ENCODE measurements at places on chromosomes 3 and 15.

GRCh38 chr3:105729667-105730066, 139.1 kb downstream of the CBLB start:
- peaks cover 78% of the 10 kb centered on the region for H3K36me3 ChIP-seq
- H3K27me3 ChIP-seq: no peaks in the 10 kb centered on the region
- H3K4me1 ChIP-seq: peaks cover 7% of the 10 kb centered on the region
- ATAC-seq: no peak
- no peak overlapping the region for H3K27ac ChIP-seq

DNA sequence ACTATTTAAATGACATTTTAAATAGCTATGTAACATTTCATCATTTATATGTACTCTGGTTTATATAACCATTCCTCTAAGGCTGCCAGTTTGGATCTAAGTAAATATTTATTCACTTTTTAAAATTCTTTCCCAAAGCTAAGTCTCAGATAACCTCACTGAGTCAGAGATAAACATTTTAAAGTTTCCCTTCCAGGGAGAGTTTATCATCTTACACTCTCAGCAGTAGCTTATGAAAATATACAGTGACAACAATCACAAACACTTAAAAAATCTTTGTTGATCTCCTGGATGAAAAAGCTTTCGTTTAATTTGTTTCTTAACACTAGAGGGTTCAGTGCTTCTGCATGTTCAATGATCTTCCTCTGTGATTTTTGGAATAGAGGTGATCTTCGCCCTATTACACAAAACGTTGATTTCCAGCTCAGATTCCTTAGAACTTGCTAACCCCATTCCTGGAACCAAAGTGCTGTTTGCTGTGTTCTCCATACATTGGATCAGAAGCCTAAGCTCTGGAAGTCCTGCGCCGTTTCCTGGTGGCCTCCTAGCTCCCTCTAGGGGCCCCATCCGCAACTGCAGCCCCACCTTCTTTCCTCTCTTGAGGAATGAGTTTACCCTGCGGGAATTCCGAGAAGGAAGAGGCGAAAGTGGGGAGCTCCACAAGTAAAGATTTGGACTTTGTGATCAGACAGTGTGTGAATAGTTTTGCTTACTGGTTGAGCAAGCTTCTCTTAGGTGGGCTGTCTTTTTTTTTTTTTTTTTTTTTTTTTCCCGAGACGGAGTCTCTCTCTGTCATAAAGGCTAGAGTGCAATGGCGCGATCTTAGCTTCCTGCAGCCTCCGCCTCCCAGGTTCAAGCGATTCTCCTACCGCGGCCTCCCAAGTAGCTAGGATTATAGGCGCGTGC, 29.3 kb upstream of the SACM1L start:
- peaks cover 15% of the 10 kb centered on the region for H3K4me1 ChIP-seq
- H3K36me3 ChIP-seq: no peaks in the 10 kb centered on the region
- peak overlapping the region; percentile 3 for H3K27ac ChIP-seq
- no peak for ATAC-seq
- H3K4me3 ChIP-seq: peak overlapping the region; percentile 3

GRCh38 chr3:140754936-140755335, 77.1 kb downstream of the TRIM42 start:
- H3K4me3 ChIP-seq: no peak overlapping the region
- H3K36me3 ChIP-seq: no peaks in the 10 kb centered on the region
- ATAC-seq: no peak
- H3K27me3 ChIP-seq: peaks cover 10% of the 10 kb centered on the region

DNA sequence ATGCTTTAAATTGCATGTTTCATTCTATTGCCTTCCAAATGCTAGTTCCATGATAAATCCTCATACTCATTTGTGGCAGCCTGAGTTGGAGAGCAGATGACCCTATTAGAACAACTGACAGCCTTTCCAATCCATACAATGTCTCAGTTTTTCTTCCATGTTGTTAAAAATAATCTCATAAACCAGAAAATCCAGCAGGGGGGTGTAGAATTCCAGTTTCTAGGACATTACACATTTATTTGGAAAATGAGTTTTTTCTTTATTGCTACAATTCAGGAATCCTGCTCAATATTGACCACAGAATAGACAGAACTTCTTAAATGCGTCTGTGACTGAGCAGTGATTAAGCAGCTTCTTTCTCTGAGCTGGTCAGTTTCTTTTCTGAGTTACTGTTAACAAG, 174.2 kb upstream of the ATP10A start:
- ATAC-seq: no peak
- H3K4me1 ChIP-seq: no peaks in the 10 kb centered on the region
- no peak overlapping the region for H3K27ac ChIP-seq
- H3K27me3 ChIP-seq: peaks cover 33% of the 10 kb centered on the region

GRCh38 chr3:172903642-172904320, 153.3 kb downstream of the ECT2 start:
- H3K27ac ChIP-seq: no peak overlapping the region
- H3K4me3 ChIP-seq: no peak overlapping the region
- peaks cover 27% of the 10 kb centered on the region for H3K27me3 ChIP-seq
- no peaks in the 10 kb centered on the region for H3K4me1 ChIP-seq
- ATAC-seq: no peak
- no peaks in the 10 kb centered on the region for H3K36me3 ChIP-seq

GRCh38 chr3:114454551-114455251, 160.9 kb downstream of the TIGIT start:
- H3K27me3 ChIP-seq: no peaks in the 10 kb centered on the region
- H3K36me3 ChIP-seq: no peaks in the 10 kb centered on the region
- H3K27ac ChIP-seq: no peak overlapping the region
- H3K4me3 ChIP-seq: no peak overlapping the region

DNA sequence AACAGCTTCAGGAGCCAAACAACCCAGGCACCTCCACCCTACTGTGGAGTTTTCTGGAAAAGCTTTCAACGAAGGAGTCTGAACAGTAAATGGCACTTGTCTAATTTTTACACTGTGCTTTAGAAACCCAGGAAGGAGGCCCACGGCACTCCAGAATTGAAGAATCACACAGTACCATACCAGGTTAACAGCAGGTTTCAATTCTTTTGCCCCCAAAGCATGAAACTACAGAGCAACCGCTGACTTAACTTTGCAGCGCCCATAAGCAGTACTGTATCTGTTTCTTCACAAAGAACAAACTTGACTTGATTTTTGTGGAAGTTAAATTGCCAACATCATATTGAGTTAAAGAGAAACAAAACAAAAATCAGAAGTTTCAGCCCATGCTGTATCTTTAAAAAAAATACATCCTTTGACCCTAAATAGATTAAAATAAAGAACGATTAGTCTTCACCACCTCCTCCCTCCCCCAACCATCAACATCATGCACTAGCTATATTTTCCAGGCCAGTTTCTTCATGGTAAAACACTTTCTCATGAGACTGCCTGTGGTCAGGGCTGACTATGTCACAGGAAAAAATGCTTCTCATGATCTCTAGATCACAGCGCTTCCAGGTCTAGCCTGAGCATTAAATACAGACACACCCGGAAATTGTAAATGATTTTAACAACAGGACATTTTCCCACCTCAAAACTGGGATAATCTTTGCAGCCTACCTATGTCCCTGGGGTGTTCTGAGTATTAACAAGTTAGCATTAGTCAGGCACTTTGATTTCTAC, 456.3 kb downstream of the FOXP1 start:
- no peaks in the 10 kb centered on the region for H3K27me3 ChIP-seq
- peaks cover 63% of the 10 kb centered on the region for H3K36me3 ChIP-seq
- peaks cover 54% of the 10 kb centered on the region for H3K4me1 ChIP-seq
- peak; percentile 62 for ATAC-seq

GRCh38 chr15:74295800-74296199, 59.7 kb downstream of the CCDC33 start:
- H3K27ac ChIP-seq: no peak overlapping the region
- H3K27me3 ChIP-seq: peaks cover 38% of the 10 kb centered on the region
- ATAC-seq: no peak
- no peak overlapping the region for H3K4me3 ChIP-seq
- H3K4me1 ChIP-seq: peaks cover 9% of the 10 kb centered on the region

DNA sequence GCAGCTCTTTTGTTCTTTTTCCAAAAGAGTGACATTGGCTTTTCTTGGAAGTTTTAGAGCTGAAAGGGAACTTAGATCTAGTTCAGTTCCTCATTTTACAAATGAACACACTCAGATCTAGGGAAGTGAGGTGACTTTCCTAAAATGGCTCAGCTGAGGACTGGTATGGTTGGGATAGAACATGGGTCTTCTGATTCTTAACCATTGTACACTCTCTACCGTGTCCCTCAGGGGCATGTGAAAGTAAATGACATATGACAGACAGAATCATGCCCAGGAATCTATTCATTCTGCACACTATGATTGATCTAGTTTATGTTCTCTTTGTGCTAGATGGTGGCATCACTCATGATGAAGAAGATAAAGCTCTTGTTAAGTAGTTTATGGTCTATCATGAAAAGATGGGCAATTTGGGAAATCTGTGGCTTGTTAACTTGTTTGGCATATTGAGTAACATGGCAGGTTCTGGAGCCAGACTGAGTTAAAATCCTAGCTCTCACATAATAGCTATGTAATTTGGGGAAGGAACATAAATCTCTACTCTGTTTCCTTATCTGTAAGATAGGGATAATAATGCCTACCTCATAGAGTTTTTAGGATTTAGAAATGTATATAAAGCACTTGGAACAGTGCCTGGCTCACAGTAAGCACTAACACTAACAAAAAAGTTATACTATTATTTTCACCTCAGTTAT, 30.9 kb downstream of the UBE2E1 start:
- peaks cover 4% of the 10 kb centered on the region for H3K4me1 ChIP-seq
- H3K36me3 ChIP-seq: peaks cover 10% of the 10 kb centered on the region
- H3K27ac ChIP-seq: no peak overlapping the region
- no peak overlapping the region for H3K4me3 ChIP-seq
- no peaks in the 10 kb centered on the region for H3K27me3 ChIP-seq

GRCh38 chr15:30922480-30923311, 19.0 kb downstream of the FAN1 start:
- H3K4me1 ChIP-seq: no peaks in the 10 kb centered on the region
- H3K27ac ChIP-seq: no peak overlapping the region
- H3K4me3 ChIP-seq: no peak overlapping the region
- ATAC-seq: no peak
- no peaks in the 10 kb centered on the region for H3K27me3 ChIP-seq
- H3K36me3 ChIP-seq: peaks cover 94% of the 10 kb centered on the region

GRCh38 chr3:190526787-190527762, 13.2 kb downstream of the IL1RAP start:
- H3K27ac ChIP-seq: no peak overlapping the region
- H3K36me3 ChIP-seq: peaks cover 13% of the 10 kb centered on the region
- no peak for ATAC-seq
- H3K27me3 ChIP-seq: no peaks in the 10 kb centered on the region
- H3K4me3 ChIP-seq: no peak overlapping the region

DNA sequence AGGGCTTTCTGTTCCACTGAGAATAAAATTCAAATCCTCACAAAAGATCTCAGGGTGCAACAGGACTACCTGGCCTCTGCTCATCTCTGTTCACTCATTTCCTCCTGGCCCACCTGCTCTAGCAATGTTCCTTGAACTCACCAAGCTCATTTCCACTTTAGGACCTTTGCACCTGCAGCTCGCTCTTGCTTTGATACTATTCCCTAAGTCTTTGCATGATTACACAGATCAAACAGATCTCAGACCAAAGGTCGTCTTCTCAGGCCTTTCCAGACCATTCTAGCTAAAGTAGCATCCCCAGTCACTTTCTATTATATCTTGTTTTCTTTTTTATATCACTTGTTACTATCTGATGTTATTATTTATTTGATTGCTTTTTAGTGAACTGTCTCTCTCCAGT, 54.7 kb downstream of the B3GNT5 start:
- H3K27ac ChIP-seq: no peak overlapping the region
- peaks cover 59% of the 10 kb centered on the region for H3K36me3 ChIP-seq
- H3K27me3 ChIP-seq: no peaks in the 10 kb centered on the region
- no peak overlapping the region for H3K4me3 ChIP-seq

- ATAC-seq: no peak
- H3K27ac ChIP-seq: no peak overlapping the region
- peaks cover 15% of the 10 kb centered on the region for H3K36me3 ChIP-seq
- no peaks in the 10 kb centered on the region for H3K27me3 ChIP-seq
Observed at GRCh38 chr15:39594446-39595337, 13.8 kb downstream of the THBS1 start.

DNA sequence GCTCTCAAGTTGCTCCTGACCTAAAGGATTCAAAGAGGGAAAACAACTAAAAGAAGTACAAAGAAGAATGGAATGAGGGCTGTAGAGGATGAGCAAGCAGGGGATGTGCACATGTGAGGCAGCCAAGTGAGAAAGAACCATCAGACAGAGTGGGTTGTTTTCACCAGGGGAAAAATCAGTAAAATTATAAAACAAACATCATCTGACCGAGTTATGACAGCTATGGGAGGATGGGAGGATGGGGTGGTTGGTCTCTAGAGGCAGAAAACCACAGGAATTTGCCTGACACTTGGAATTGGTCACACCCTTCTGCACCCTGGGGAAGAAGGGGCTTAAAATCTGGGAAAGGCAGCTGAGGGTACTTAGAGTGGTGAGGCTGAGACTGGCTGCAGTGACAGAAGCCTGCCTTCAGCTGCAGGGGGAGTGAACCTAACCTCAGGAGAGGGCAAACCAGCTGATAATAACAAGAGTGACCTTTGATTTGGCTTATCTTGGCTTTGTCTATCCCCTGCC, 10.1 kb downstream of the ARHGAP31 start:
- H3K4me1 ChIP-seq: peaks cover 19% of the 10 kb centered on the region
- no peak for ATAC-seq
- H3K27ac ChIP-seq: no peak overlapping the region
- no peaks in the 10 kb centered on the region for H3K27me3 ChIP-seq
- H3K36me3 ChIP-seq: peaks cover 58% of the 10 kb centered on the region

GRCh38 chr15:88995449-88995848, 82.3 kb upstream of the MFGE8 start:
- H3K36me3 ChIP-seq: no peaks in the 10 kb centered on the region
- H3K4me3 ChIP-seq: no peak overlapping the region
- ATAC-seq: no peak
- H3K27me3 ChIP-seq: peaks cover 8% of the 10 kb centered on the region

- H3K27ac ChIP-seq: no peak overlapping the region
- H3K36me3 ChIP-seq: no peaks in the 10 kb centered on the region
- ATAC-seq: no peak
- H3K4me1 ChIP-seq: peaks cover 19% of the 10 kb centered on the region
- H3K27me3 ChIP-seq: peaks cover 22% of the 10 kb centered on the region
Observed at GRCh38 chr15:50113187-50113505, 5.9 kb downstream of the ATP8B4 start.

GRCh38 chr15:94653071-94653470, 421.7 kb downstream of the MCTP2 start:
- no peaks in the 10 kb centered on the region for H3K36me3 ChIP-seq
- no peak for ATAC-seq
- H3K4me1 ChIP-seq: no peaks in the 10 kb centered on the region
- no peak overlapping the region for H3K27ac ChIP-seq
- peaks cover 25% of the 10 kb centered on the region for H3K27me3 ChIP-seq

Measured in activated T-helper 17 cell treated with anti-CD3 and anti-CD28 coated beads, Interleukin-2, amount 50 U/mL, for 72 hours (primary cell).